ENCODE measurements at places on chromosomes 6 and 20. TPM values are rescaled to one million over a fixed set of nuclear protein-coding genes. Genes with fewer than 3 reads are reported as not detected.

DNA sequence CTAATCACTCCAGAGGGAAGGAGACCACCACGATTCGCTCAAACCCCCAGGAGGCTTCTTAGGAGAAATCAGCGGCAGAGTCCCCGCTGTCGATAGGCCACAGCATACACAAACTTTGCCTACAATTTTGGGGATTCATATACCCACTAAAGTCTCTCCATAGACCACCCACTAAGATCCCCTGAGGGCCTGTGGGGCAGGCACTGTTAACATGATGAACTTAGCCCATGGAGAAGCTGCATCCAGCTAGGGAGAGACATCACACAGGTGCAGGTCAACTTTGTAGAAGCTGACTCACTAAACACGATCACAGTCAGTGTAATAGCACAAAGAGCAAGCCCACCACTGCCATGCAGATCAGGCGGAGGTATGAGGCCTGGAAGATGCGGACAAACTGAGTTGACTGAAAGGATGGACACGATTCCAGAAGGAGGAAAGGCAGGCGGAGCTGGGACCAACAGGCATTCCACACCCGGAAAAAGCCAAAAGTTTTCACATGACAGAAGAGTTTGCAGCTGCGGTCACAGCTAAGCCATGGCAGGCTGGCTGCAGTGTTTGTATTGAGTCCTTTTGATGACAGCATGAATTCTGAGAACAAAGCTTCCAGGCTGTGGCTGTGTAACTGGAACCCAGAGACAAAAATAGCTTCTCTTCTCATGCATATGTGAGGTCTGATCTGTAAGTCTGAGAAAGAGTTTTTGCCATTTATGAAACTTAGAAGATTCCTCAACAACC, 75.7 kb upstream of the QKI start:
- H3K27me3 ChIP-seq = peaks cover 3% of the 10 kb centered on the region
- no peaks in the 10 kb centered on the region for H3K4me1 ChIP-seq

DNA sequence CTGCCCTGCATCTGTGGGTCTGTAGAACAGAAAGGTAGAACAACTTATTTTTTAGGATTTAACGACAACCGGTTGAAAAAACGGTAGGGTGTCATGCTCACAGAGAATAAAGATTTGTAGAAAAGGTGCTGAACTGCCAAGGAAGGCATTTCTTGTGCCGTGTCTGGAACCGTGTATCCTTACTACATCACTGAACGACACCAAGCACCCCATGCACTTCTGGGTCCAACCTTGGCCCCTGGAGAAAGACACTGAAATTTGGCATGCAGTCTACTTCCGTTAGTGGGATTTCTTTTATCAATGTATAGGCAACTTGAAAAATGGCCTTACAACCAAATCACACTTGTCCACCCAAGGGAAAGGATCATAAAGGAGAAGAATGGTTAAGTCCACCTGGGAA, 145.5 kb downstream of the ZMYND8 start:
- H3K27me3 ChIP-seq = no peaks in the 10 kb centered on the region
- DNase-seq = no peak
- H3K4me3 ChIP-seq = no peak overlapping the region
- H3K4me1 ChIP-seq = no peaks in the 10 kb centered on the region

DNA sequence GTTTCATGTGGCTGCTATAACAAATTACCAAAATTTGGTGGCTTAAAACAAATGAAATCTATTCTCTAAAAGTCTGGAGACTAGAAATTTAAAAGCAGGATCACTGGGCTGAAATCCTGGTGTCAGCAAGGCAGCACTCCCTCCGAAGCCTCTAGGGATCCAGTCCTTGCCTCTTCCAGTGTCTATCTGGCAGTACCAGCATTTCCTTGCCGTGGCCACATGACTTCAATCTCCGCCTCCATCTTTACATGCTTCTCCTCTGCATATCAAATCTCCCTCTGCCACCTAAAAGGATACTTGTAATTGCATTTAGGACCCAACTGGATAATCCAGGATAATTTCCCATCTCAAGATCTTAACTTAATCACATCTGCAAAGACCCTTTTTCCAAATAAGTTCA, 30.2 kb downstream of the ARHGAP18 start:
- DNase-seq = no peak
- peaks cover 59% of the 10 kb centered on the region for H3K4me1 ChIP-seq
- no peak overlapping the region for H3K27ac ChIP-seq
- H3K27me3 ChIP-seq = no peaks in the 10 kb centered on the region
- H3K36me3 ChIP-seq = peaks cover 4% of the 10 kb centered on the region

SMPDL3A gene
- 1.3 TPM for total RNA-seq

GRCh38 chr20:21102603-21103311, 3.4 kb downstream of the LINC00237 start:
- DNase-seq = no peak
- no peaks in the 10 kb centered on the region for H3K36me3 ChIP-seq
- H3K4me1 ChIP-seq = peaks cover 33% of the 10 kb centered on the region
- peak overlapping the region; percentile 22 for H3K27ac ChIP-seq
- H3K4me3 ChIP-seq = peak overlapping the region; percentile 70
- H3K27me3 ChIP-seq = peaks cover 76% of the 10 kb centered on the region

EXOC2 gene
- total RNA-seq = 53.3 TPM

TBXT gene
- not detected for total RNA-seq

CCN5 gene
- total RNA-seq = not detected

DNA sequence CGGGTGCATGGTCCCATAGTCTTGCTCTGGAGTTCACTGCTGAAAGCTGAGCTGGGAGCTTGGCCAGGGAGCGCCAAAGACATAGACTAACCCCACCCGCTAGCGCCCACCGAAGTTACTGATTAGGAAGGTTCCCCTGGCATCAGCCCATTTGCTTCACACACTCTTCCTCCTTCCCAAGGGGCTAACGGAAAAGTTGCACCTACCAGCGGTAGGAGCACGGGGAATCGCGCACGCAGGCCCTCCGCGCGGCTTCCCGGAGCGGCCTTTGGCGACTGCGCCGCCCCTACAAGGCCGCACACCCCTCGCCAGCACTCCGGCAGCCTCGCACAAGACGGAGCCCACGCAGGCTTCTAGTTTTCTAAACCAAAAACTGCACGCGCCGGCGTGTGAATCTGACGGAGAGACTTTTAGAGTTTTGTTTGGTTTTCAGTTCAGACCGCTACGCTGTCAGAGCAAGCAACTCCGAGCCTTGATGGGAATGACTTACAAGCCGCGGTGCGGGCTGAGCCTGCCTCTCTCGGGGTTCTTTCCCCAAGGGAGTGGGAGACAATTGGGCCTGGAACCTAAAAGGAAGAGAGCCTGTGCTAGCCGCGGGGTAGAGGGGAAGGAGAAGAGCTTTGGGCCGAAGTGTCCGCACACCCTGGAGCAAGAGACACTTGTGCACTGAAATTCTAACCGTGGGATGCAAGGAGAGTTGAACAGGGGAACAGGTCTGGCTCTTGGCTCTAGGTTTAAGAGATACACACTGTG, 891 bp upstream of the POU3F2 start:
- peak overlapping the region; percentile 77 for H3K4me3 ChIP-seq
- no peak for DNase-seq
- no peaks in the 10 kb centered on the region for H3K36me3 ChIP-seq

GRCh38 chr6:22631091-22631490, 61.7 kb downstream of the HDGFL1 start:
- no peaks in the 10 kb centered on the region for H3K4me1 ChIP-seq
- H3K27me3 ChIP-seq = no peaks in the 10 kb centered on the region
- no peak overlapping the region for H3K27ac ChIP-seq

GRCh38 chr6:41226752-41227151, 1.4 kb upstream of the TREML4 start:
- H3K27ac ChIP-seq = no peak overlapping the region
- no peaks in the 10 kb centered on the region for H3K36me3 ChIP-seq
- peaks cover 27% of the 10 kb centered on the region for H3K27me3 ChIP-seq
- no peak overlapping the region for H3K4me3 ChIP-seq

GRCh38 chr20:36062799-36063198, 91.7 kb upstream of the EPB41L1 start:
- DNase-seq = no peak
- H3K27me3 ChIP-seq = peaks cover 28% of the 10 kb centered on the region
- H3K4me1 ChIP-seq = peaks cover 10% of the 10 kb centered on the region
- no peak overlapping the region for H3K4me3 ChIP-seq

SDCBP2 gene
- 4.1 TPM for total RNA-seq

- H3K4me3 ChIP-seq = no peak overlapping the region
- peaks cover 39% of the 10 kb centered on the region for H3K27me3 ChIP-seq
Measured at GRCh38 chr20:32056708-32057483, 4.9 kb downstream of the HCK start.

SLC26A8 gene
- total RNA-seq = not detected
